Stimulated activated CD4-positive, alpha-beta T cell treated with anti-CD3 and anti-CD28 coated beads, Interleukin-2, amount 100 ng/mL, for 48 hours (primary cell): ENCODE measurements at places on chromosomes 12 and 14.

DNA sequence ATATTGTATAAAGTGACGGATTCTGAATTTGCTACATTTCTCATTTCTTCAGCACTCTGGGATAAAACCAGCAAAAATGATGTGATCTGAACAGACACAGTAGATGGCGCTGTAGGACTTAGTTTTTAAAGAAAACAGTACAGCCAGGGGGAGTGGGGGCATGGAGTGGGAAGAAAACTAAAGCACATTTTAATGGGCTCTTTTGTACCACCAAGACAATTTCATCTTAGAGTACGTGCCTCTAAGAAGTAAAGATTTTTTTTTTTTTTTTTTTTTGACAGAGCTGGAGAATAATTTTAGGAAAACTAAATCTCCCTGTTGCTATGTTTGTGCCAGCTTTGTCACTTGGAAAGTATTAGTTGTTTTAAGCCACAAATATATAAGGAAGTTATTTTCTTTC, 124.4 kb downstream of the RAD51B start:
- DNase-seq: peak; percentile 55

DNA sequence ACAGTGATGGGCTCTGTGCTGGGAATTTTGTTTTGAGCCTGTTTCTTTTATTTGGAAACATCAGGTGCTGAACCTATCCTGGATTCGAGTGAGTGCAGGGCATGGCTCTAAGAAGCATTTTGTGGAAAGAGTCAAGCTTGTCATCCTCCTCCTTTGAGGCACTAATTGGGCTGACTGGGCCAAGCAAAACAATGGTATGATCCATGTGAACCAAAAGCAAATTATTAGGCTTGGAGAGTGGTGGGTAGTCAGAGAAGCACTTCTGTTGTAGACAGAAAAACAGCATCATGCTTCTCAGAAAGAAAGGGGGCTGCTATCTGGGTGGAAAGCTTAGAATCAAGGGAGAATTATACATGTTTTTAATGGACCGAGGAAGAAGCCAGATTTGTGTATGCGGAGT, 481.6 kb downstream of the DIO2 start:
- no peak for DNase-seq

- DNase-seq: no peak
These were observed 135.4 kb downstream of the GPHN start for GRCh38 chr14:66643344-66643743.

- DNase-seq: no peak
These were observed 22.5 kb downstream of the MRPS35 start for GRCh38 chr12:27733052-27733656.

DNA sequence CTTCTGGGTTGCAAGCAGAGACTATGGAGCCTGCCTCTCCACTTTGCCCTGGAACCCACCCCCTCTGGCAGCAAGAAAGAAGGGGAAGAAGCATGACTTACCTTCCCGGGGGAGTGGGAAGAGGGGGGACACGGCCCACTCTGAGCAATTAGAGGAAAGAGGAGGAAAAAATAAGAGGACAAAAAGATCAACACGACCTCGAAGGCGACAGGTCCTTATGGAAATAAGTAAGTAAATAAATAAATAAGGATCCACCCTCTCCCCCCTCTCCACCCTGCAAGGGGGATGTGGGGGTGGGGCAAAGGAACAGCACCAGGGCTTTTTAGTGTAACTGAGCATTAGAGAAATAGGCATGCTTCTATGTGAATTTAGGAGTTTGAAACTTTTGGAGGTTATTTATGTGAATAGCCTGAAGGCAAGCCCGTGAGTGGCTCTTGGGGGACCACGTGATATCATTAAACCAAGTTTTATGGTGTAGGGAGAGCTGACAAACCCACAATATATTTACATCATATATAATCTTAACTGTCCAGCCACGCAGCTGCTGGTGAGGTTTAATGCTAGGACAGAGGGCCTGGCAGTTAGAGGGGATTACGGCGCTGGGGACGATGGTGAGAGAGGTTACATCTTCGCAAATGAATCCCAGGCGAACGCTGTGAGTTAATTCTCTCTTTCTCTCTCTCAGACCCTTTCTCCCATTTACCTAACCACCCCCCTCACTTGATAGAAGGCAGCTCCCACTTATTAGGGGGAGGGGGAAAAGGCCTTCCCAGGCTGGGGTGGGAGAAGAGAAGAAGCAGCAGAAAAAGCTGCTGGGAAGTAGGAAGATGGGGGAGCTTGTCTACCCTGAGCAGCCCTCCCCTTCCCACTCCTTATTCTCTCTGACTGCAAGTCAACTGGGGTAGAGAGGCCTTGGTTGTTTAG, 4.8 kb downstream of the HOXC5 start:
- DNase-seq: no peak

DNA sequence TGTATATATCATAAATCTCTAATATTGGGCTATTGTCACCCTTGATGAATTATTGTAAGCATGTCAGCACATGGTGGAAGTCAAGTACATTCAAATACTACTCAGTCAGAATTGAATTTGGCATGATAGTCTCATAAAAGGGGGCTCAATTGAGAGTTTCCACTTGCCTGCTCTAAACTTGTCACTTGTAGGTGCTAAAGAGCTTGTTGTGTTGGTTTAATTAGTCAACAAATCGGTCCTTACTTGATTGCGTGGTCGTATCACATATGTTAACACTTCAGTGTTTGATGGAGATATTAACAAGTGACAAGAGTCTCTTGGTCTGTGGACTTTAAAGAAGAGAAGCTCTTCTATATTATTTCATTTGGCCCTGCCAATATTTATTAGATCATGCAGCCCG, 81.1 kb downstream of the NKX2-1 start:
- no peak for DNase-seq

DNA sequence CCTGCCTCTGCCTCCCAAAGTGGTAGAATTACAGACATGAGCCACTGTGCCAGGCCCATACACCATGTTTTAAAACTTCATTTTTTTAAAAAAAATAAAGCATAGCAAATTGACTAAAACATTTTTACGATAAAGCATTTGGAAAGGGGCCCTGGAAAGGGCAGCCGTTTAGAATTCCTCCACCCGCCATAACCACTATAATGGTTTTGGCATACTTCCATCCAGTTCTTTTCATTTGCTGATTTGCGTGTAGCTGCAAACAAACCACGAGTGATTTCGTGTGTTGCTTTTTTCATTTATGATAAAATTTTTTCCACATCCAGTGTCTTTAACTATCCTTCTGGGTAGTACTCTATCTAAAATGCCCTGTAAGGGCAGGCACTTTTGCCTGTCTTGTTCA, 91.8 kb upstream of the RIN3 start:
- DNase-seq: no peak

GRCh38 chr14:77131871-77132486, 9.6 kb downstream of the ZDHHC22 start:
- DNase-seq: no peak

- DNase-seq: no peak
These were observed 71.0 kb downstream of the GNS start for GRCh38 chr12:64688219-64688618.

DNA sequence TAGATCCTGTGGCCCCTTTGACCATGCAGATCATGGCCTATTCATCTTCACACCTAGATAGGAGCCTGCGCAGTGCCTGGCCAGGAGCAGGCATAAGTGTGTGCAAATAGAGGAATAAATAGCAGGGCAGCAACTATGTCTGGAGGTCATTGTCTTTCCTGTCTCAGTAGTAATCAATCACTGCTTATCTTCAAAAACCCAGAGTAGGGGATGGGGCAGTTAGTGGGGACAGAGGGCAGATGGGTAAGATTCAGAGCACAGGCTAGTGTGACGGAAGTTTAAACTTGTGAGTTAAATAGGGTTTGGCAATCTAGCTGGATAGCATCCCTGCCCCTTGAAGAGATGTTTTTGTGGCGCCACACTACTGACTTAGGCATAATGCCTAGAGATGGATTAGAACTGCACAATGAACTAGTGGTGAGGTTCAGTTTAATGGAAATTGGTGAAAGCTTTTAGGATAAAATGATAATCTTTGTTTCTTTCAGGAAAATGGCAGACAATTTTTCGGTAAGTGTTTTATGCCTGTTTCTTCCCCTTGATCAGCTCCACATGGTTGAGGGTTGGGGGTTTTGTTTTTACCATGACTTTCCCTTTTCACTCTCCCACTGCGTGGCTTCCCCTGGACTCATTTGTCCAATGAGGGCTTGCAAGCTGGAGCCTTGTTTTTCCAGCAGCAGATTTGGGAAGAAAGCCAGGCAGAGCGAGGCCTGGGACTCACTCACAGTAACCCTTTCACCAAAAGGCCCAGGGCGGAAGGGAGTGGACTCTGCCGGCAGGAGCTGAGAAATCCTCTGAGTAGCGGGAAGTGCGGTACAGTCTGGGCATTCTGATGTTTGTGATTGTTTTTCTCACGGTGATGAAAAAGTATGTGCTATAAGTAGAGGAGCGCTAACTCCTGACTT, 8.1 kb downstream of the LGALS3 start:
- DNase-seq: no peak

DNA sequence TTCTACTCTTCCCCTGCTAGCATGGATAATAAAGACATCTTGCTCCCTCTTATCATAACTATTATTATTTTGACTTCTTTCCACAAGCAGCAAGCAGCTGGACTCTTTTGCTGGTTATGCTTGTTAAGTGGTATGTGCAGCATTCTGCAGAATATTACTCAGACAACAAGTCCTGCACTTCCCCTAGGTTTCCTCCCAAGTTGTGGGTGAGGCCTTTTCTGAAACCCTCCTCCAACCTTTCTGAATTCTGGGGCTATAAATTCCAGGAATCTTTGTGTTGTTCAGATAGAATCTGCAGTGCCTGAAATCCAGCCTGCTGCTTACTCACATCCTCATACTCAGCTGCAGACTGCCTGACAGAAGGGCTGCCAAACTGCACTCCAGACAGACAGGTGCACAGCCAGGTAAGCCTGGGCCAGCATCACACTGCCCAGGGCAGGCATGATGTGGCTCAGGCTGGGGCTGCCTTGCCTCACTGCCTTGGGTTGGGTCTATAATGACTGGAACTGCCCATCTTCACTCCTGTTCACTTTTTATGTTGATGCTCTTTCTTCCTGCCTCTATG, 6.2 kb upstream of the DHRS2 start:
- no peak for DNase-seq

- DNase-seq: no peak
These were observed 55.8 kb downstream of the PAWR start for GRCh38 chr12:79634957-79635471.

DNA sequence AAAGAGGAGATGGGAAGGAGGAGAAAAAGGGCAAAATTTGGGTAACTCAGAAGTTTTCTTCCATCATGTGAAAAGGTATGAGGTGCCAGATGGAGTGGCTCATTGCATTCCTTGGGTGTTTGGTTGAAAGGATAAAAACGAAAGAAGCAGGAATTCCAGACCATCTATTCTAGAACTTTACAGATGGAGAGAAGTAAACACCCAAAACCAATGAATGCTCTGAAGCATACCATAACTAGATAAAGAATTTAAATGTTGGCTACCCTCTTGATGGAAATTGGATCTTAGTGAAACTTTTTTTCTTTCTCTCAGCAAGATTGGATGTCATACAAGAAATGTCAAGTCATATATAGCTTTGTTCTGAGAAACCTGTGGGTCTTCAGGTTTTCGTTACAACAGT, 175.6 kb upstream of the FAR2 start:
- no peak for DNase-seq

DNA sequence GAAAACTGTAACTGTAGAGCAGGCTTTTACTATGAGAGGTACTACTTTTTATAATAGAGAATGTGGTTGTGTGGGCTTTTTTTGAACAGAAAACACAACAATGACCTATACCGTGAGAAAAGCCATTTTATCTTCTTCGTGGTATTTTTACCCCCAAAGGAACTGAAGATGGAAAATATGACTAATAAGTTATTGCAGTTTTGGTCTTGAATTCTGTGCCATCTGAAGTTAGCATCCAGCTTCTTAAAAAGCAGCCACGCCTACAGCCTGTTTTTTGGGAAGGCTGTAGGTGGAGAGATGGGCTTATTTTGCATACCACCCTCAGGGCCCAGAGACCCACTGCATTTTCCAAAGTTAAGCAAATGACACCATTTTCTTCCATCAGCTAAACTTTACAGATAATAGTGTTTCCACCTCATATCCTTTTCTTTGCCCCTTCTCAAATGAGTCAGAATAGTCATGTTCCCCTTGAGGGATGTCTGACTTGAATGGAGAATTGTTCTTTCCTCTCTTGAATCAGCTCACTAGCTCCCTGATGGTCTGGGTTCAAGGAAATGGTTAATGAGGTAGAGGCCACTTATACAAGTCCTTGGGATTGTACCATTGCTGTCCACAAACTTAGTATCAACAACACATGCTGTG, 53.0 kb downstream of the TBC1D30 start:
- DNase-seq: no peak

- DNase-seq: no peak
These were observed 439.9 kb upstream of the RGS6 start for GRCh38 chr14:71492346-71492745.

DNA sequence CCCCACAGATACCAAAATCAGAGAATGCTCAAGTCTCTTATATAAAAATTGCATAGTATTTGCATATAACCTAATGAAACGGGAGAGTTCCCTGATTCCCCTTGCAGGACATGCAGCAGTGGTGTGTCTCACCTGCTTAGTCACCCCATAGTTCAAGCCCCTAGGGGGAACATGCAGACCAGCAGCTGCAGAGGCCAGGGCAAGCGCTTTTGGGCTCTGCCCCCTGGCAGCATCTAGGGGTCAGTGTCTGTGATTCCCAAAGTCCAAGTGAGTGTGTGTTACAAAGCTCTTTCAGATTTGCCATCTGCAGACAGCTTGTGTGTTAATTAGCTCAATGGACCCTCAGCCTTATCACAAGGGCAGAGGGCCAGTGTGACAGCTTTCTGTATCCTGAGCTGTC, 110.1 kb downstream of the DNAI7 start:
- no peak for DNase-seq

- DNase-seq: no peak
These were observed 813.2 kb downstream of the AACS start for GRCh38 chr12:125878483-125878882.

DNA sequence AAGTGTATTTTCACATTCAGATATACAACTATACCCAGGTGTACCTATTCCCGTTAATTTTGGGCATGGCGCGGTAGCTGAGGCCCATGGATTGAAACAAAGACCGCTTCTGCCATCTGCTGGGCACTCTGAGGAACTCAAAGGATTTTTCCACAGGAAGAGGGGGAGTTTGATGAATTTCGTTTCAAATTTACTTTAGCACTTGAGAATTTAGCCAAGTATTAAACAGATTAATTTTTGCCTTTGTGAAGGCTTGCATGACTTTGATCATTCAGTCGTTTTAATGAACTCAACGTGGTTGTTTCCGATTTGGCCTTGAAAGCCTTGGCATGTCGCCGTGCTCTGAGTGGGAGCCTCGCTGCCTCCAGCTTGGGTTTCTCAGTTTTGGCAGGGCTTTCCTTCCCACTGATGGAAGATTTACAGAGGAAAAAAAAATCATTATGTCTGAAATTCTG, 153.2 kb upstream of the DDHD1 start:
- peak; percentile 46 for DNase-seq

DNA sequence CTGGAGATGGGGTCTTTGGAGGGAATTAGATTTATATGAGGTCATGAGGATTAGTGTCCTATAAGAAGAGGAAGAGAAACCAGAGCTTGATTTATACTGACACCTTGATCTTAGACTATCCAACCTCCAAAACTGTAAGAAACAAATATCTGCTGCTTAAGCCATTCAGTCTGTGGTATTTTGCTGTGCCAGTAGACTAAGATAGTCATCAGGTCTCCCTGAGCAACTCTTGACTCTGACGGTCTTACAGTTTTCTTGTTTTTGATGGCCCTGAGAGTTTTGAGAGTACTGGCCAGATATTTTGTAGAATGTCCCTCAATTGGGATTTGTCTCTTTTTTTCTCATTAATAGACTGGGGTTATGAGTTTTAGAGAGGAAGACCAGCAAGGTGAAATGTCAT, 51.7 kb downstream of the TSHR start:
- no peak for DNase-seq
